RKO (cell line): ENCODE measurements at places on chromosomes 7 and 10.

- DNase-seq: no peak
Measured at GRCh38 chr7:146319629-146320028, 203.0 kb downstream of the CNTNAP2 start.

DNA sequence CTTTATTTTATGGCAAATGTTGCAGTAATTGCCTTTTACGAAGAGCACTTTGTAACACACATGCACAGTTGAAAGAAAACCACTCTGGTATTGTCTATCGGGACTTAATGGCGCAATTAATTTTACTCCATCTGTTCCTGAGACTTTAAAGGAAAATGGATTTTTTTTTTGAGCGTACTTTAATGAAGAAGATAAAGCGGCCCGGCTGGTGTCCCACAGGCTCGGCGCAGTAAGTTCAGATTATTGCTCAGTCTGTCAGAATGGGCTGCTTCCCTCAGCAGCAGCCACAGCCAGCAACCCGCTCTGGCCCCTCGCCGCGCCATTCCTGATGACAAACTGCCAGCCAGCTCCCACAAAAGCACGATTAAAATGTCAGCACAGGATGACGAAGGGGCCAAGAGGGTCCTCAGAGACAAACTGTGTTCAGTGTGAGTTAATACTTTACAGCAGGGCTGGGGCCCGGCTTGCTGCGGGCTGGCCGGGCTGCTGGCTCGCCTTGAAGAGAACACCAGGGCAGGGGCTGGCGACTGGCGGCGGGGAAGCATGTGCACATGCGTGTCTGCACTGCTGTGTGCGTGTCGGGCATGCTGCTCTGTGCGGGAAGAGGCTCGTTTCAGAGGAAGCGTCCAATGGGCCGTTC is 501.0 kb upstream of the GALNT17 start:
- DNase-seq: no peak

DNA sequence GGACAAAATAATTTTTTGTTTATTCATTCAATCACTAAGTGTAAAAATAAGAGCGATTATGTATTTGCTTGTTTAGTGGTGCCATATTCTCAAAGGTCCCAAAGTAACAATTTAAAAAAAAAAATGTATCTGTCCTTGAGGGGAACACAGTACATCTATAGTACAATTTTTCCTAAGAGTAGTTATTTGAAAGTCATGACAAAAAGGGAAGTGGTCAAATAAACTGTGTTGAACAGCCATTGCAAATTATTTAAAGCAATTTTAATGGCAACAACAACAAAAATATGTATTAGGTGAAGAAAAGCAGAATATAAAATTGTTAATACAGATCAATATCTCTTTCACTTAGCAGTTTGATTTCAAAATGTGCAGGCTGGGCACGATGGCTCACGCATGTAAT is 943.5 kb downstream of the CNTNAP2 start:
- DNase-seq: no peak

- DNase-seq: no peak
Measured at GRCh38 chr10:34816085-34816496, 995 bp upstream of the PARD3 start.

DNA sequence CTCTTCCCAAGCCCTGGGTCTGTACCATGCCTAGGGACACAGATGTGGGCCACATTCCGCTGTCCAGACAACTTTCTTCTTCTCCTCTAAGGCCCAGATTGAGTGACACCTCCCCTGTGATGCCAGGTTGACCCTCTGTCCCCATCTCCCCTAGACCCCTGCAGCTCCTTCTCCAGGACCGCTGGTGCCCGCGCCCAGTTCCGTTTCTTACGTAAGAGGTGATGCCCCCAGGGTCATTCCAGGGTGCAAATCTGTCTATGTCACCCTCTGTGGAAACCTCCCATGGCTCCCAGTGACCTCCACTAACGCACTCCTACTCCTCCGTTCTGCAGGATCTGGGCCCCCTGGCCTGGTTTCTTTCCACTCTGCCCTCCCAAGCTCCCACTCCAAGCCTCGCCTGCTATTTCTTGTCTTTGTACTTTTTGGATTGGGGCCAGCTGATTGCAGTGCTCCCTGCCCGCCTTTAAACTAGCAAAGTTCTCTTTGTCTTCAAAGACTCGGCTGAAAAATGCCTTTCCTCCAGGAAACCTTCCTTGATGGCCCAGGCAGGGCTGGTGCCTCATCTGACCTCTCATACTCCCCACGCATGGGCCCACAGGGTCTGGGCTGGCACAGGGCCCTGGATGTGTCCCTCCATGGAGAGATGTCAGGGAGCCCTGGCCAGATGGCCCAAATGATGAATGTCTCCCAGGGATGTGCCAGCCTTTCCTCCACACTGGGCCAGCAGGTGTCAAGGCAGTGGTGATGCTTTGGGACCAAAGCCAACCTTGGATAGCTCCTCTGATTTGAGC is 21.3 kb upstream of the ELN start:
- DNase-seq: no peak

DNA sequence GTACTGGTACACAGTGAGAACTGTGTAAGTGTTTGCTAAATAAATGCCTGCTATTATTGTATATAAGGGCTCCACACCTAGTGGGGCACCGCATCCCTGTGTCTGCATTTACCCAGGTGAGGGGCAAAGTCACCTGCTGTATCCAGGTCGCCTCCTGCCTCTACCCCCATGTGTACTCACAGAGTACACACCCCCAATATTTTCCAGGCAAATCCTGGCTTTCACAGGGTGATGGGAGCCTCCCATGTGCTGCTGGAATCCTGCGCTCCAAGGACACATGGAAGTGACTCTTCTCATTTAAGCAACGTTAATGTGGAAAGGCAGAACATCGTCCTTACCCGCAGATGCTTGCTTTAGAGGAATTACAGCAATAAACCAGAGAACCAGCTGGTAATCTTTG is 48.2 kb downstream of the ARHGAP22 start:
- DNase-seq: no peak

- no peak for DNase-seq
Measured at GRCh38 chr10:46014683-46015405, 15.6 kb downstream of the NCOA4 start.

DNA sequence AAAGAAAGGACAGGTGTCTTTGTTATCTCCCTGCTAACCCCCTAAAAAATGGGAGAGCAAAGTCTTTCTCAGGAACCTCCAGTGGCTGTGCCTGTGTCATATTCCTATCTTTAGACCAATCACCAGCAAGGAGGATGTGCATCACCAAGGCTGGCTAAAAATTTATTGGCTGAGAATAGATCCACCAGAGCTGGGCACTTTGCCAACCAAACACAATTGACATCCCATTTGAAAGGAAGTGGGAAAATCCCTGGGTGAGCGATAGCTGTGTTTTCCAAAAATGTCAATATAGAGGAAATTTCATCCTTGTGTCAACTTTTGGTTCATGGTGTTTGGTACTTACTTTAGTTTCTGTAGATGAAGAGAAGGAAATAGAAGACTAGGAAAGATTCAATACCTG is 13.1 kb upstream of the GPR141 start:
- DNase-seq: no peak

DNA sequence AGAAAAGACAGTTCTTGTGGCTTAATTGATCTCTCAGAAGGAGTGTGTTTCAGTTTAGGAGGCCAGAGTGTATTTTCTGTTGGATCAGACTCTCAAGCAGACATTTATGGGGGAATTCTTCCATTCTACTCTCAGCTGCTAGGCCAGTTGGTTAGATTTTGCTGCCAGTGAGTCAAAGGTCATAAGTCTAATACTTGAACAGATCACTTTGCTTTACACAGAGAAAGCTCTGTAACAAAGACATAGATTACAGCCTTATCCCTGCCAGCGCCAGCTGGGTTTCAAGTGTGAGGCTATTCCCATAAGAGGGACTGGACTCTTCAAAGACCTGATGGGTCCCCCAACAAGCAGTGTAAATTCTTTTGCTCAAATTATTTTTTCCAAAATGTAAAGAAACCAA is 145.6 kb upstream of the SEMA3C start:
- DNase-seq: no peak

- no peak for DNase-seq
Measured at GRCh38 chr7:66877577-66878300, 43.3 kb upstream of the TMEM248 start.

DNA sequence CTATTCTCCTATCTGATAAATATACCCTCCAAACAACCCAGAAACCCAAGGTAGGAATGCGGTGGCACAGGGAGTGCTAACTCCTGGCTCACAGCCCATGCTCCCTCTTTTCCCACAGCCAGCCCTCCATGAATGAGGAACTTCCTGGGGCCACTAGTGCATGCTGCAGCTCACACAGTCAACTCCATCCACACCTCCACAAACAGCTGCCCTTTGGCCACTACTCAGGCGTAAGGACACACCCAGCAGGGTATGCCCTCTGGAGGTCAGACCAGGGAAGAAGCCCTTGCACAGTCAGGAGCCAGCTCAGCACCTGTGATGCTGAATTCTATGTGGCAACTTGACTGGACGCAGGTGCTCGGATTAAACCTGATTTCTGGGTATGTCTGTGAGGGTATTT is 85.2 kb upstream of the PIK3CG start:
- peak; percentile 32 for DNase-seq

DNA sequence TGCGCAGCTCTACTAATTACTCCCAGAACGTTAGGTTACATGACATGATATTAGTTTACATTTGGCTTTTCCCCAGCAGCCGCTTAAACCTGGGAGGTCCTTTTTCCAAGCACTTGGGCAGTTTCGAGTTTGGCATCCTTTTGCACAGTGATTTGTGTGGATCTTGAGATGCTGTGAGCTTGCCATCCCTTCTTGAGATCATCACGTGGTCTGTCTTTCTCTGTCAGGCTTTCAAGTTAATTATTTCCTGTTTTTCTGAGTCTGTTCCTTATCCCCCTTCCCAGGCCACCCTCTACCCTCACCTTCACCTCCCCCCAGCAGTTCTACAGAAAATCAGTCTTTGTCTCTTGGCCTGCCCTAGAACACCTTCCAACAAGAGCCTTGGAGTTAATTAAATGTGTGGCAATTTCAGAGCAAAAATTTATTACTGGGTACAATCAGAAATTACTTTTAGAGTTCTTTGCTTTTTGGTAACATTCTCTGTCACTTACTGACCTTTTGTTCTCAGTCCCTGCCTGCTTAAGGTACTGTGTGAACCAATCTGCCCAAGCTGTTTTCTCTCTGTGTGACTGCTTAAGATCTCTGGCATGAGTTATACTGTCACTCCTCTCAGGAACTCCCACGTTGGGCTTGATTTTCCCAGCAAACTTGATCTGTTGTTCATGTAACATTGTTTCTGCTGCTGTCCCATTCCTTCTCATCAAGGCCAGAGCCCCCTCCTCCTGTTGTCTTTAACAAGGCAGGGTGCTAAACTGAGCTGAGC is 3.1 kb upstream of the SLF2 start:
- DNase-seq: no peak

DNA sequence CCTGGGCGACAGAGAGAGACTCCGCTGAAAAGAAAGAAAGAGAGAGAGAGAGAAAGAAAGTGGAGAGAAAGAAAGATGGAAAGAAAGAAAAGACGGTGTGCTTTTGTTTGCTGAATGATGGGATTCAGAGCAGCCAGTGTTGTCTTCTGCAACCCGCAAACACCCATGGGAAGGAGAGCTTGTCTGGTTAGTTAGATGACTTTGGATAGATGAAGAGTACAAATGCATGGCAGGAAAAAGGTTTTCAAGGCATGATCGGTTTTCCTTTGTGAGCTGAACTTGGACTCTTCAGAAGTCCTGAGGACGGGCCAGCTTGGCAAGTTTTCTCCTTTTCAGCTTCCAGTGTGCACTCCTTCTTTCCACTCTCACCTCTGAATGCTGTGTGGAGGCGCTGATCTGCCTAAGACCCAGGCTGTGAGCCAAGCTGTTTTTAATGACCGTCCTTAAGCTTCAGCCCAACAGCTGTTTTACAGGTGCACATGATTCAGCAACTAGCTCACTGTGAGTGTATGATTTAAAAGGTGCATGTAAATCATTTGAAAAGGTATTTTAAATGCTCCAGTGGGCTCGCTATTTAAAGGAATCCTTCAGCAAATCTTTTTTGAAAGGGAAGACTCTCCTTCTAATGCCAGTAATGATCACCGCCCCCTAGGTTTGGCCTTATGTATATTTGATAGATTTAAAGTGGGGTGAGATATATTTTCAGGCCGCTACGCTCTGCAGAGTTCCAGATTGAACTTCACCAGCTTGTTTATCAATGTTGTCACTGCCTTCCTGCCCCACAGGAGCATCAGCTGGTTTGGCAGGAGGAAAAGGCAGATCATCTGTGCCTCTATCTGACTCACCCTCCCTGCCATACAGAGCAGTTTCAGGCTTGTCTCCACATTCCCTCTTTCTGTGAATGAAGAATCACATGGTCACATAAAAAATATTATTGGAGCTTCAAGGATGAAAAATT is 115.0 kb downstream of the PLXDC2 start:
- DNase-seq: no peak

DNA sequence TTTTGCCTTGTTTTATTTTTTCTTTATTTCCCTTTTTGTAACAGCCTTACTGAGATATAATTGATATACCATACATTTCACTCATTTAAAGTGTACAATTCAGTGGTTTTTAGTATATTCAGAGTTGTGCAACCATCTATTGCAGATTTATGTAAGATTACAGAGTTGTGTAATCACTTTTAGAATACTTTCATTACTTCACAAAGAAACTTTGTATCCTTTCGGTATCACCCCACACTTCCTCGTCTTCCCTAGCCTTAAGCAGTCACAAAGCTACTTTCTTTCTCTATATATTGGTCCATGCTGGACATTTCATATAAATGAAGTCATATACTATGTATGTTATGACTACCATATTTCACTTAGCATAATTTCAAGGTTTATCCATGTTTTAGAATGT is 74.6 kb downstream of the ATRNL1 start:
- DNase-seq: no peak
